Effector memory CD8-positive, alpha-beta T cell (primary cell): ENCODE measurements at places on chromosomes 13 and 19.

GRCh38 chr19:690203-690602 lies 5.0 kb downstream of the PRSS57 start:
- no peak for DNase-seq

DNA sequence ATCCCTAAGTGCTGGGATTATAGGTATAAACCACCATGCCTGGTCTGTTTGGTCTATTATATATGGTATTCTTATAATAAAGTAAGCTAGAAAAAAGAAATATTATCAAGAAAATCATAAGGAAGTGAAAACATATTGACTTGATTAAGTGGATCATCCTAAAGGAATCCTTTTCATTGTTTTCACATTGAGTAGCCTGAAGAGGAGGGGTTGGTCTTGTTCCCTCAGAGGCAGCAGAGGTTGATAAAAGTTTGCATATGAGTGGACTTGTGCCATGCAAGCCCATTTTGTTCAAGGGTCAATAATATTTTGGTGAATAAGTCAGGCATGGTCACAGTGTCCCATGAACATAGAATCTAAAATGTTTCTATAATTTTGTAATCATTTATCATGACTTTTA lies 52.7 kb downstream of the ZNF627 start:
- DNase-seq: no peak

GRCh38 chr13:72489751-72490150 lies 237.7 kb downstream of the MZT1 start:
- DNase-seq: no peak

- DNase-seq: no peak
Measured at GRCh38 chr19:38044267-38045111, 137.5 kb downstream of the SIPA1L3 start.

DNA sequence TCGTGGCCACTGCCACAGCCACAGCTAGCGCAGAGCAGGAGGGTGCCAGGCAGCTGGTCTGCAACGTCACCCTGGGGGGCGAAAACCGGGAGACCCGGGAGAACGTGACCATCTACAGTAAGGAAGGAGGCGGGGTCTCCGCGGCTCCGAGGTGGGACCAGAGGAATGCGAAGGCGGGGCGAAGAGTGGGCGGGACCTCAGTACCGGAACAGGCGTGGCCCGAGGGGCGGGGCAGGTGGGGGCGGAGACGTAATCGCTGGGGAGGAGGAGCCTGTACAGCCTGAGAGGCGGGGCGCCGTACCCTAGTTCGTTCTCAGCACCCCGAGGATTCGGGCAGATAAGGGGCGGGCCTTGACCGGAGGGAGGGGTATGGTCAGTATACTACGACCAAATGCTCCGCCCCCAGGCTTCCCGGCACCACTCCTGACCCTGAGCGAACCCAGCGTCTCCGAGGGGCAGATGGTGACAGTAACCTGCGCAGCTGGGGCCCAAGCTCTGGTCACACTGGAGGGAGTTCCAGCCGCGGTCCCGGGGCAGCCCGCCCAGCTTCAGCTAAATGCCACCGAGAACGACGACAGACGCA lies 2.5 kb downstream of the ICAM5 start:
- peak; percentile 63 for DNase-seq
